ENCODE measurements at places on chromosomes 11 and 22.

GRCh38 chr11:10797531-10797930, 11.2 kb downstream of the EIF4G2 start:
- no peak for DNase-seq

GRCh38 chr11:104432981-104433380, 269.0 kb upstream of the PDGFD start:
- DNase-seq: no peak

DNA sequence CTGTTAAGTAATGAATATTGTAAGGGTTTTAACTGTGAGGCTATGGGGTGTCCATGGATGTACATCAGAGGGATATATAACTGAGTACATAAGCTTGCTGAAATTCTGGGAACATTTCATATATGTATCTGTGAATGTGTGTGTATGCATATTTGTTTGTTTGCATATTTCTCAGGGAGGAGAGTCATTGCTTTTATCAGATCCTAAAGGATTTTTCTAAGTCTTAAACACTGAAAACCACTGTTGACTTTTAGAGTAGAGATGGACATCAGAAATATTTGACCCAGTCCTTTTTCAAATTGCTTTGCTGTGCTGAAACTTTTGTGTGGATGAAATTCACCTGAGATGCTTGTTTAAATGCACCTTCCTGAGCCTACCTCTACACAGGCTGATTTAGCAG, 410.6 kb downstream of the METTL15 start:
- no peak for DNase-seq

DNA sequence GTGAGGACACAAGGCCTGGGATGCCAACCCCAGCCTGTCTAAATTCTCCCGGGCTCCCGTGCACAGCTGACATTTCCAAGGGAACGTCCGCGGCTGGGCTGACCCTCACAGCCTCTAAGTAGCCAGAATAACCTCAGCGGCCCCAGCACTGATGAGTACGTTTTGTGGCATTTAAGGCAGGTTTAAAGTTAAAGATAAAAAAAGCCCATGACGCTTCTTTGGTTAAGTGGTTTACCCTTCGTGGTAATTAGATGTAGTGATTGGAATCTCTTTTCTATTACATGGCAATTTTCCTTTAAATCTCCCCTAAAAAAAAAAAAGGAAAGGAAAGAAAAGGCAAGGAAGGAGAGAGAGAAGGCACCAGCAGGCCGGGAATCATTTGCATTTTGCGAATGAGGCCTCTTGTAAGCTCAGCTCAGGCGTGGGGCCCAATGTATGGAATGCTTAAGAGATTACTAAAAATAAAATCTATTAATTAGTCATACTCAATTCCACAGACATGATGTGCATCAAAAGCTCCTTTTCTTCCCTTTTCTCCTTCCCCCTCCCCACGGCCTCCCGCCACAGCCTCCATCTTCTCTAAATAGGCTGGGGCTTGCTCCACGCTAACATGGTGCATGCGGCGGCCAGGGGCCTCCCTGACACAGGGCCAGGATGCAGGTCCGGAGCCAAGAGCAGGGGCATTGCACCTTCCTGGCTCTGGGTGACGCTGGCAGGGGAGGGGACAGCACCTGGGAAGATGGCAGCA, 44.1 kb downstream of the MACROD1 start:
- DNase-seq: peak; percentile 93
